ENCODE measurements at places on chromosomes 11 and 22. TPM values are rescaled to one million over a fixed set of nuclear protein-coding genes. Genes with fewer than 3 reads are reported as not detected.

DNA sequence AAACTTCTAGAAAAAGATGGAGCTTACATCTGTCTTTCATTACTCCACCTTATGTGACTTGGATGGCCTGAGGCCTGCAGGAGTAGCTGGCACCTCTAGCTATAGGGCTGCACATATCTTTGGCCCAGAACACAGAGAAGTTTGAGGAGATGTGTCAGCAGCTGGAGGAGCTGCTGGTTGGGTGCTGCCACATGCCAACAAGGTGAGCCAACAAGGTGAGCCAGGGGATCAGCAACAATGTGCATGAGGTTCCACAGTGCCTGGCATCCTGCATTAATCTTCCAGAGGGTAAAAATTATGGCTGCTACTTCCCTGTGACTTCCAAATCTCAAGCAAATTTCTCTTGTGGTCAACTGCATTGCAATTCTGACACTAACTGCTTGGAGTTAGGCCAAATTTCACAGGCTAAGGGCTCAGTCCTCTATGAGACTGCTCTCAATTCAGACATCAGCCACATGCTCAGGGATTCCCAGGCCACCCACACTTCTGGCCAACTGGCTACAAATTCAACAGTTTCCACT, 16.0 kb downstream of the RBM7 start:
- DNase-seq = no peak
- no peaks in the 10 kb centered on the region for H3K36me3 ChIP-seq
- H3K4me3 ChIP-seq = no peak overlapping the region

GRCh38 chr11:125289419-125290098, 125.0 kb downstream of the PKNOX2 start:
- H3K27ac ChIP-seq = no peak overlapping the region
- no peaks in the 10 kb centered on the region for H3K36me3 ChIP-seq
- H3K4me1 ChIP-seq = peaks cover 20% of the 10 kb centered on the region
- H3K27me3 ChIP-seq = no peaks in the 10 kb centered on the region
- H3K4me3 ChIP-seq = no peak overlapping the region

GRCh38 chr11:116166573-116167465, 606.0 kb downstream of the BUD13 start:
- no peak overlapping the region for H3K4me3 ChIP-seq
- no peak overlapping the region for H3K27ac ChIP-seq
- H3K27me3 ChIP-seq = no peaks in the 10 kb centered on the region
- H3K4me1 ChIP-seq = no peaks in the 10 kb centered on the region

DNA sequence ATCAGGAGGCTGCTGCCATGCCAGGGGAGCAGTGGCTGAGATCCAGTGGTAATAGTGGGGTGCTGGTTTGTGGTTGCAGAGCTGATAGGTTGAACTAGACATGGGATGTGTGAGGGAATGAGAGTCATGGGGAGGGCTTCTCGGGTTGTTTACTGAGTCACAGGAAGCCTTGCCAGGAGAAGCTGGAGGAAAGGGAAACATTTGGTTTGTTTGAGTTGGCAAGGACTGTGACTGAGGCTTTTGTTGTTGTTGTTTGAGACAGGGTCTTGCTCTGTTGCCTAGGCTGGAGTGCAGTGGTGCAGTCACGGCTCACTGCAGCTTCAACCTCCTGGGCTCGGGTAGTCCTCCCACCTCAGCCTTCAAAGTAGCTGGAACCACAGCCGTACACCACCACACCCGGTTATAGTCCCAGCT, 49.3 kb downstream of the CABIN1 start:
- H3K27ac ChIP-seq = no peak overlapping the region
- H3K27me3 ChIP-seq = no peaks in the 10 kb centered on the region
- no peak overlapping the region for H3K4me3 ChIP-seq
- H3K4me1 ChIP-seq = peaks cover 16% of the 10 kb centered on the region
- H3K36me3 ChIP-seq = peaks cover 92% of the 10 kb centered on the region

Gene OR10A3
- not detected for total RNA-seq

All from esophagus muscularis mucosa (tissue), 4 donors.